ENCODE measurements at places on chromosomes 11 and 22.

GRCh38 chr11:116712428-116712827, 60.4 kb downstream of the BUD13 start:
- DNase-seq = no peak

GRCh38 chr11:74937696-74938475, 11.0 kb downstream of the XRRA1 start:
- no peak for DNase-seq

DNA sequence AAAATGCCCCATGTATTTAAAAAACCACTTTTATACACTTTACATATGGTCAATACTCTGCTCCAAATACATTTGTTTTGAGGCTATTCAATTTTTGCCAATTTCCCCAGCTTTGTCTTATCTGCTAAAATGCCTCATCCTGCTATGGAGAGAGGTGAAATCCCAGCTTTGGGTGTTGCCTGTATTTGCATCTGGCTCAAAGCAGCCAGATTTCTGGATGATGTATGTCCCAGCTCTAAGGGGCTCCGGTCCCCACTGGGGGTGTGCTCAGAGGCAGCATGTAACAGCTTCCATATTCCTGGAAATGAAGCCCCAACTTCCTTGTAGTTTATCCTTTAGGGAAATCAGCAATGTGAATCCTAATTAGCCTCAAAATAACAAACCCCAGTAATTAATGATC, 59.5 kb downstream of the WT1 start:
- DNase-seq = no peak

GRCh38 chr11:134027671-134028070, 41.2 kb upstream of the JAM3 start:
- no peak for DNase-seq

GRCh38 chr22:27775087-27775698, 26.4 kb downstream of the MN1 start:
- no peak for DNase-seq

- DNase-seq = no peak
These were observed 198.5 kb downstream of the BLID start for GRCh38 chr11:121917482-121917881.

DNA sequence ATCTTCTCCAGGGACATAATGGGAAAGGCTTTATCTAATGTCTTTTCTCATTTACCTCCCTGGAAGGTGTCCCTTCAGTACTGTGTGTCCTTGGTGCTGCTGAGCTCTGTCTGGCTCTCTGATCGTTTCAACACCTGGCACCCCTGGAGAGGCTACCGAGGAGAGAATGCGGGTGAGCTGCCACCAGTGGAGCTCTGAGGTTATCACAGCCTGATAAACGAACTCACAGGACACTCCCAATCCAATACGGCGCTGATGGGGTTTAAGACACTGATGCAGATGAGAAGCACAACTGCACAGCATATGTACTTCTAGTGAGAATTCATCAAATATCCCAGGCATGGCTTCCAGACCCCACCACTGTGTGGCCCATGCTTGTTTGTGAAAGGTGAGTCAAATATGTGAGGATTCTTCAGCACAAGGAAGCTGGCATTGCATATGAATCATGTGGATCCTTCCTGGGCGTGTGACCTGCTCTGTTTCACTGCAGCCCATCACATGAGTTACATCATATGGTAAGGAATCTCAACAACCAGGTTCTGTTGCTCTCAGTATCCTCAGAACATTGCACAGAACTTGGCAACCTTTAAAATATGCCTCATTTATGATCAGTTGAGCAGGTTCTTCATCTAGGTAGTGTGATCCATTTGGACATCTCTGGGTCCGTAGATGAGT, 34.8 kb upstream of the VWA5A start:
- no peak for DNase-seq

DNA sequence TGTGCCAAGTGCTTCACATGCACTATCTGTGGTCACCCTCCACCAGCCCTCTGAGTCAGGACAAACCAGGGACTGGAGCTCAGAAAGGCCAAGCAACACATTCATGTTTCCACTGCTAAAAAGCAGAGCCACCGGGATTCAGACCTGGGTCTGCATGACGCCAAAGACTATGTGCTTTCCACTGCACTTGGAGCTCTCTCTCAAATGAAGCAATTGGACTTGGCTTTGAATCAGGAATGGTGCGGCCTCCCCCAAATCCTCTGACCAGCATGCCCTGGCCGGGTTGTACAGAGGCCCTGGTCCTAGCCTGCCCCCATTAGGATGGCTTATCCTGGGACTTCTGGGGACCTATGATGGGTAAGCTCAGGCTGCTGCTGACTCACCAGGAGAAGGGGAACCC, 80.7 kb downstream of the PKNOX2 start:
- DNase-seq = no peak

GRCh38 chr11:12581923-12582322, 92.3 kb upstream of the TEAD1 start:
- DNase-seq = peak; percentile 44

DNA sequence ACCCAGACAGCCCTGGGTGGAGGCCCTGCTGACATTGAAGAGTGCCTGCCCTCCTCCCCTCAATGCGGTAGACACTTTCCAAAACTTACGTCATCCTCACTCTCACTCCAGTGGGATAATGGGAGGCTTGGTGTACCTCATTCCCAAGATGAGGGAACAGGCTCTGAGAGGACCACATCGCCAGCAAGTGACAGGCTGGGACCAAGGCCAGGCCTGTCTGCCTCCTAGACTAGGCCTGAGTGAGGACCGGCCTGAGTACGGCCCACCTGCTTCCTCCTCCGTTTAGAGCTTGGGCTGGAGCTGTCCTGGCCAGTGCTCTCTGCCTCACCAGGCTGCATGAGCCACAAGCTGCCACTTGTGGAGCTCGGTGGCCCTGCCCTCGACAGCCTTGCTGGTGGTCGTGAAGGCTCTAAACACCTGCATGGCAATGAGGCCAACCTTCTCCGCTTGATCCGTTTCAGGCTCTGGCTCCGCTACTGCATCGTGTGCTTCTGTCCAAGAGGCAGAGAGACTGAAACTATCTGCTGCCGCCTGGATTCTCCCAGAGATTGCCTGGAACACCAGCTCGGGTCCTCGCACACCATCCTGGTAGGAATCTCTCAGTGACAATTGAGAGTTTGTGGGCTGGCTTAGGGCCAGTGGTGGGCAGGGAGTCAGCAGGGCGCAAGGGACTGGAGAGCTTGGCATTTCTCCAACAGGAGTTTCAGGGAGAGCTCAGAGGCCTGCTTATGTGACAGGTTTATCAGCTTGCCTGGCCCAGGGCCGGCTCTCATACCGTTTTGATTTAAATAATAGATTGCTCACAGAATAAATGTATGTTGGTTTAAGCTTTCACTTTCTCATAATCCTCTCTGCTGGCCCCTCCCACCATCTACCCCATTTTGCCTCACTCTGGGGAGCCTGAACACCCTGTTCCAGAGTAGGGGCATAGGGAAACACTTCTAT, 9.4 kb downstream of the LRRC75B start:
- no peak for DNase-seq

DNA sequence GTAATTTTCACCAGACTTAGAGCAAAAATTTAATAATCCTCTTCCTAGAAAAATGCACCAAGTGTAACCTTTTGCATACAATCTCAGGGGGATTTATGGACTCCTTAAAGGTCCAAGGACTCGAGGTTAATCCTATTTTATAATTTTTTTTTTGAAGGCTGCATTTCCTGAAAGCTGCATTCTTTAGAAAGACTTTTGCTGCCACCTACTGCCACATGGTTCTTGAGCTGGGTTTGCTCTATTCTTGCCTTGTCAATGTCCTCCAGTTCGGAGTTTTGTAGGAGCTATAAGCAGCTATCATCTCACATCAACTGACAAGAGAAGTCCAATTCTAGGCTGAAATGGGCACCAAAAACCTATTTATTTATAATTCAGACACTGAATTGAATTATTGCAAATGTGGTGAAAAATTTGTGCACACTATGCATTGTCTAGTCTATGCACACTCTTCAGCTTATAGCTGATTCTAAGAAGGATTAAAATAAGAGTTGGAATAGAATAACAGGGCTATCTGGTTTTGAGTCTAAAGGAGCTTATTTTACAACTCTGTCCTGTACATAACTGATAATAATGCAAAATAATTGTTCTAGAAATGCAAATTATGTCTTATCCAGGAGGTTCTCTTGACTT, 31.3 kb downstream of the TRAF6 start:
- DNase-seq = no peak
